Posterior vena cava (tissue), 2 donors: ENCODE measurements at places on chromosomes 7 and 10. TPM values are rescaled to one million over a fixed set of nuclear protein-coding genes. Genes with fewer than 3 reads are reported as not detected.

Gene AIFM2
- total RNA-seq: 12.6 TPM

Gene SFMBT2
- total RNA-seq: 12.4 TPM

Gene THNSL1
- total RNA-seq: 1.9 TPM

Gene GJD4
- not detected for total RNA-seq

Gene NAPEPLD
- 14.3 TPM for total RNA-seq

Gene CCDC186
- 17.7 TPM for total RNA-seq

- no peak for DNase-seq
These were observed 268.4 kb downstream of the CXCL12 start for GRCh38 chr10:44116474-44116873.

GRCh38 chr10:36181426-36182178 lies 539.5 kb upstream of the FZD8 start:
- no peak for DNase-seq

DNA sequence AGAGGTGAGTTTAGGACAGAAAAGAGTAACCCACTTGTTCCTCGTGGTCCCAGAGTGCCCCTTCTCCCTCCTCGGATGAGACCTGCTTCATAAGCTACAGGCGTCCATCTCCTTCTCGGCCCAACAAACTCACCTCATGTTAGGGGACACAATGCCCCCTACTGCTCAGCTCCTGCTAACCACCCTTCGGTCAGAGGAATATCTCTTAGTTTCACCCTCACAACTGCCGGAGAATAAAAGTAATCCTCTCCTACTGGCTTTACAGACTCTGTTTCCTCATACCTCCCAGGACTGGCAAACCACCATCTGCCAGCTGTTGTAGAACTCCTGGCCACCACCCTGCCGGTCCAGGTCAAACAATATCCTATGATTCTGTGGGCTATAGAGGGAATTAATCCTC lies 3.2 kb downstream of the AKR1B15 start:
- DNase-seq: no peak

- DNase-seq: no peak
These were observed 738 bp downstream of the ETV1 start for GRCh38 chr7:13988731-13989125.

DNA sequence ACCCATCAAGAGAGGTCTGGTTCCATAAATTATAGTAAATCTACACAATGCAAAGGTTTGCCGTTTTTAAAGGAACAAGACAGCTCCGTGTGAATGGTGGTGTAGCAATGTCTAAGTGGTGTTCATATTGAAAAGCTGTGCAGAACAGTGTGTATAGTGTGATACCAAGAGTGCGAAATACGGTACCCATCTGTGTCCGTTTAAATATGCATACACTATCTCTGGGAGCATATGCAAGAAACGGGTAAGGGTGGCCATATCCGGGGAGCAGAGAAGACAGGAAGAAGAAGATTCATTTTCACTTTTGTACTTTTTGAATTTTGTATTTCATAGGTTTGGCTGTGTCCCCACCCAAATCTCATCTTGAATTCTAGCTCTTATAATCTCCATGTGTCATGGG lies 102.0 kb downstream of the CCDC3 start:
- no peak for DNase-seq

DNA sequence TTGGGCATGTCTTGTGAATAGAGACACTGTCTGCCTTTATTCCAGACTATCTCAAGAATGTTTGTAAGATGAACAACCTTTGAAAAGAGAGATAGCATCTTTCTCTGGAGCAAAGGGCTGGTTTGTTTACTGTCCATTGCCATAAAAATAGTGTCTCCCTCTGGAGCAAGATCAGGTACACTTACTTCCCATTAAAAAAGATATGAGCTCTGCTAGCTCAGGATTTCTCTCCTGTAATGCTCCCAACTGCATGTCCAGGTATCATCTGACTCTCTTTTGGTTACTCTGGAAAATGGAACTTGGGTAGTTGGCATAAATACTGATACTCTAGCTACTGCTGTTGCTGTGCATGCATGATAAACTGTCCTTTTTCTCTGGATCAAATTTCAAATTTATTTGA lies 381.1 kb downstream of the TFEC start:
- DNase-seq: no peak

GRCh38 chr7:135189961-135190360 lies 19.5 kb upstream of the CYREN start:
- no peak for DNase-seq

GRCh38 chr7:69047151-69047754 lies 551.0 kb upstream of the AUTS2 start:
- DNase-seq: no peak

GRCh38 chr10:75531571-75532031 lies 100.2 kb downstream of the LRMDA start:
- no peak for DNase-seq

GRCh38 chr10:132270721-132271457 lies 36.9 kb downstream of the STK32C start:
- peak; percentile 72 for DNase-seq

DNA sequence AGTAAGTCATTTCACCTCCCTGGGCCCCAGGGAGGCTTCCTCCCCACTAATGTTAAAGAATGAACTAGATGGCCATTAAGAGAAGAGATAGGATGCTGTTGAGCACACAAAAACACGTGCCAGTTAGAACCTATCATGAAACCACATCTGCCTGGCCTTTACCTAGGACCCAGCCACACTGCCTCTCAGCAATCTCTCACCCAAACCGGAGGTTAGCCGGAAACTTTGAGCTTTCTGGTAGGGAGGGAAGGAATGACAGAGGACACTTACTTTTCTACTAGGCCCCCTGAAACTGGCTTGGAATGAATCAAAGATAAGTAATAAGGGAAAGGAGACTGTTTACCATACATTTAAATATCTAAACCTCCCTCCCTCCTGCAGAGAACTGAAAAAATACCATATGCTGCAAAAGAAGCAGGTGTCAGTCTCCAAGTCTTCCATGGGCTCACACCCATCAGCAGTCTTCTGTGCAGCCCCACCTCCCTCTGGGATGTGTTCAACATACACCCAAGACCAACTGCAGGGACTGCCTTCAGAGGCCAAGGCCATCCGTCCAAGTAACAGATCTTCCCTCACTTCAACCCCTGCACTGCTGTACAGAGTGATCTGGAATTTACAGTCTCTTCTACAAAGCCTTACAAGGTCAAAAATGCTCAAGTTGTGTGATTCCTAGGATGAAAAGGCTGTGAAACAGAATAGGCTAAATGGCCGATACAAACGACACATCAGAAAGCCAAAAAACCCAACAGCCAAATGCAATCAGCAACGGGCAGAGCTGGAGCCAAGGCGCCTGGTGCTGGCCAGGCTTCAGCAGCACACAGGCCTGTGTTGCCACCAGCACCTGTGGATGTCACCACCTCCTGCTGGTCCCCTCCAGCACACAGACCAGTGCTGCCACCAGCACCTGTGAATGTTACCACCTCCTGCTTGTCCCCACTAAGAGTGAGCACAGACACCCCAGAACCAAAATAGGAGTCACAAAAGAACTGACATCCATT lies 42.4 kb downstream of the SORBS1 start:
- no peak for DNase-seq

GRCh38 chr7:32164341-32164996 lies 94.3 kb upstream of the PDE1C start:
- no peak for DNase-seq

DNA sequence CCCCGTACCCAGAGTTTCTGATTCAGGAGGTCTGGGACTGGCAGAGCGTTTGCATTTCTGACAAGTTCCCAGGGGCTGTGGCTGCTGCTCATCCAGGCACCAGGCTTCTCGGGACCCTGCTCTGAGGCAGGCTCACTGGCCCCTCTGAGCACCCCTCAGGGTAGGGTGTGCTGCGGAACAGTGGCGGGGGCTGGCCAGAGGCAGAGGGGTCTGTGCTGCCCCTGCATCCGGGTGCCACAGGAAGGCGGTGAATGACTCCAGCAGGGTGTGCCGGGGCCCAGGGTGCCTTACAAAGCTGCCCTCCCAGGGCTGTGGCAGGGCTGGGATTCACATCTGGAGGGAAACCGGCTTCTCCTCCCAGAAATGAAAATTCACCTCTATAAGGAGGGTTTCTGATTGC lies 77.4 kb downstream of the CHST15 start:
- DNase-seq: no peak

- no peak for DNase-seq
These were observed 637.5 kb upstream of the GALNT17 start for GRCh38 chr7:70494225-70495032.

GRCh38 chr7:116101704-116102103 lies 71.1 kb upstream of the TFEC start:
- no peak for DNase-seq

GRCh38 chr10:23467012-23467411 lies 28.1 kb downstream of the OTUD1 start:
- DNase-seq: no peak

DNA sequence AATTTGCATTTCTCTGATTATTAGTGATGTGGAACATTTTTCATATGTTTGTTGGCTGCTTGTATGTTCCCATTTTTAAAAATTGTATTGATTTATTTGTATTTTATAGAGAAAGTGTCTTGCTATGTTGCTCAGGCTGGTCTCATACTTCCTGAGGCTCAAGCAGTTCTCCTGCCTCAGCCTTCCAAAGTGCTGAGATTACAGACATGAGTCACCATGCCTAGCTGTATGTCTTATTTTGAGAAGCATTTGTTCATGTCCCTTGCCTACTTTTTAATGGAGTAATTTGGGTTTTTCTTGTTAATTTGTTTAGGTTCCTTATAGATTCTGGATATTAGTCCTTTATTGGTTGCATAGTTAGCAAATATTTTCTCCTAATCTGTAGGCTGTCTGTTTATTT lies 214.2 kb upstream of the KAT6B start:
- no peak for DNase-seq

GRCh38 chr7:68038621-68039314 lies 1042.1 kb downstream of the TYW1 start:
- no peak for DNase-seq

- DNase-seq: no peak
These were observed 64.3 kb downstream of the HOXA1 start for GRCh38 chr7:27031289-27032172.

- DNase-seq: peak; percentile 82
These were observed 272.5 kb downstream of the NEBL start for GRCh38 chr10:20624642-20625041.
